ENCODE measurements at places on chromosomes 2 and 18.

- no peak for DNase-seq
Measured at GRCh38 chr2:219131327-219131726, 29.3 kb downstream of the NHEJ1 start.

DNA sequence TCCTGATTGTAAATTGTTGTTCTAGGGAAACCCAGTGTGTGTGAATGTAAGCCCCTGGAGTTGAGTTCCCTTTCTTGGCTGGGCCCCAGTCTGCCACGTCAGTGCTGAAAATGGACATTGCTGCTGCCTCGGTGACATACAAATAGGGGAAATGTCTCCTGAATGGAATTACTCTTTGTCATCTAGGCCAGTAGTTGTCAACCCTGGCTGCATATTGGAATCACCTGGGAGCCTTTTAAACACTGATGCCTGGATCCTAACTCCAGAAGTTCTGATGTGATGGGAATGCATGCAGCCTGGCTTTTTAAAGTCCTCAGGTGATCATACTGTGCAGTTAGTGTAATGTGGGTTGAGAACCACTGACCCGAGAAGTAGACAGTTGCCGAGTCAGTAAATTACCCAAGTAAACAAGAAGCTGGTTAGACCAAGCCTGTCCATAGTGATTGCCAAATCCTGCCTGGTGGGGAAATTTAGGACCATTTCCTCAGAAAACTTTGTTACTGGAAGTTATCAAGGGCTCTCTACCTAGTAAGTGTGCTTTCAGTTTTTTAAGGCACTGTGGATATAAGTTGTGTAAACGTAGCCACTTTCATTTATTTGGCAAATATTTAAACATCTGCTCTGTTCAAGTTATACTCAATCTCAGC, 27.6 kb upstream of the IL1R1 start:
- no peak for DNase-seq

DNA sequence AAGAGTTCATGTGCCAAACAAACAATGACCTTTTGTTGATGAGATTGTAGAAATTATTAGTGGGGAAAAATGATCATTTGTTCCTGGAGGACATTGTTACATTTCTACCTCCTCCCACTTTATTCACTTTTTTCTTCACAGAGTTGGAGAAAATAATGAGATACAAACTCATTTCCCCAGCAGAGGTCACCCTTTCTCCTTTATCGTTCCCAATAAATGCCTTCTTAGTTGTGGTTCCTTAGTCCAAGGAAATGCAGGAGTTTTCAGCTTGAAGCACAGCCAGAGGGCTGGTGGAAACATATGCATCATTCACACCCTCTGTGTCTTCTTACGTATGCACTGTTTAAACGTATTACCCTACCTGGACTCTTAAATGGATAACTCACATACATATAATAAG, 108.8 kb downstream of the SLC4A3 start:
- no peak for DNase-seq

DNA sequence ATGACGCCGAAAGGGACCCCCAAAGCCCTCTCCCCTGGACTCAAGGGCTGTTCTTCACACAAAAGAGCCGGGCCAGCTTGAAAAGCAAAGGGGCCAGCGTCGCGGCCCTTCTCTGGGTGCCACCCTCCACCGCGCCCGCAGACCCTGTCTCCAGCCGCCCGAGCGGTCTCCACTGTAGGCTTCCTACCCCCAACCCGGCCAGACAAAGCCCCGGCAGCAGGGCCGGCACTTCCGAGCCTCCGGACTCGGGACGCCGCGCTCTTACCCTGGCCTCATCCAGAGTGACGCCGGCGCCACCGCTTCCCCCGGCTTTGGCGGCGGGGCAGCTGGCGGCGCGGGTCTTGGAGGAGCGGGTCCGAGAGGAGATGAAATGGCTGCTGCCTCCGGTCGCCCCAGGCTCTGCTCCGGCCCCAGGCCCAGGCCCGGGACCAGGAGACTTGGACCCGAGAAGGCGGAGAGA, 603 bp downstream of the ATAD2B start:
- DNase-seq, result peak; percentile 36

DNA sequence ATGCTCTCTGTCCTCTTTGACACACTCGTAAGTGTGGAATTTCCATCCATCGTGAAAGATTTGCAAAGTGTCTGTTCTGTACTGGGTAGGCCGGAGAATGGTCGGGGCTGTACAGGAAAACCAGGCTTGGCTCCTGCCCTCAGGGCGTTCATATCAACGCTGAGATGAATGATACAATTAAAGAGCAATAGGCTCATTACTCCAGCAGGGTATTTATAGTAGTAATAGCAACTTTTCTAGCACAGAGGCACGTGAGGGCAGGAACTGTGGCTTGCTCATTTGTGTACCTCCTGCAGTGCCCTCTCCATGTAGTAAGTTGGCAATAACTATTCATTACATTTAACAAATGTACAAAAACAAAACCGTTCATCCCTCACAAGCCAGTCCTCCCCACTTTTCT, 5.3 kb upstream of the NCK2 start:
- peak; percentile 39 for DNase-seq

GRCh38 chr2:47223980-47224379, 68.9 kb upstream of the STPG4 start:
- DNase-seq, result no peak

GRCh38 chr2:196590286-196590685, 49.2 kb upstream of the CCDC150 start:
- DNase-seq, result no peak

GRCh38 chr18:34802959-34803358, 92.9 kb downstream of the DTNA start:
- no peak for DNase-seq

- no peak for DNase-seq
Measured at GRCh38 chr2:134413912-134414311, 160.0 kb downstream of the MGAT5 start.

- DNase-seq, result no peak
Measured at GRCh38 chr2:53512071-53512826, 255.4 kb upstream of the CHAC2 start.

DNA sequence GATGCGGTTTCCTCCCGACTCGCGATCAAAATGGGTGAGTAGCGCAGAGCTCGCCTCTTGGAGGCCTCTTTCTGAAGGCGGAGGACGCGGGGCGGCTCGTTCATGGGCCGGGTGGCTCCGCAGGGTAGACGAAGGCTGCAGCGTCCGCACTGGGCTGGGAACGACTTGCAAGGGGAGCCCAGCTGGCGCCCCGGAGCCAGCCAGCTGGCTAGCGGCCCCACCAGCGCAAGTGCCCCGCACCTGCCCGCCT, 328 bp upstream of the PASK start:
- no peak for DNase-seq

All from CD4-positive, alpha-beta T cell treated with Interleukin-17A for 4 hours (primary cell).